Activated CD4-positive, alpha-beta T cell treated with anti-CD3 and anti-CD28 coated beads, Interleukin-2, amount 50 U/mL, for 16 hours (primary cell): ENCODE measurements at places on chromosomes 7 and 10.

GRCh38 chr10:45080331-45080730, 79.6 kb downstream of the ZNF22 start:
- no peak for DNase-seq

GRCh38 chr7:30682212-30683083, at the start of gene CRHR2:
Gene CRHR2, minus strand, starts transcription at chr7:30682456. Its CDS starts 176 bp downstream, at chr7:30682280.
- no peak for DNase-seq

GRCh38 chr10:29687421-29688164, 52.8 kb upstream of the SVIL start:
- no peak for DNase-seq

DNA sequence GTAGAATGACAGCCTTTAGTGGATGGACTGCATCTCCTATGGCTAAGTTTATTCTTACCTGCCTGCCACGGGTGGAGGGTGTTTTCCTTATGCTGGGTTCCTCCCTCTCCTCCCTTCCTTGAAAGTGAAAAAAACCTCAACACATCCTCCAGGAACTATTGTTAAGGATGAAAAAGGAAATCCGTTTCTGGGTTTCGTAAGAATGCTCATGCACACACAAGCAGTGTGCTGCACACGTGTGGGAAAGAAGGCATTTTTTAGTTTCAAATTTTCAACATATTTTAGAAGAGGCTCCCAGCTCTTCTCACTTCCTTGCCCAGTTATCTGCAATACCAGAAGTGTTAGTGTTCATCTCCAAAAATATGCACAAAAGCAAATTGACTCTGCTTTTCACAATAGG, 90.6 kb downstream of the FAM171A1 start:
- DNase-seq, result no peak

DNA sequence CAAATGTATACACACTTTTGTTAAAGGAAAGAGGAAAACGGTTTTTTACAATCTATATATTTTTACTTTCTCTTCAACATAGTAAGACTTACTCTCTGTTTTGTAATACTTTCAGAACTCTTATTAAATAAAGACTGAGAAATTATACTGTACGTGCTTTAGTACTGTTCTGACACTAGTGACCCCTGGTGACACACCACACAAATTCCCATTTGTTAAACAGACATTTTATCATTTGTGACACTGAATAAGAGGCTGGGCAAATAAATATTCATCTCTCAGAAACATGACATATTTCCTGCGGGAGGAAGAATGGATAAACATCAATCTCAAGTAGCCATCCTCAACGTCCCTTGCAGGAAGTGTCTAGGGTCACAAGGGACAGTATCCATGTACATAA, 68.9 kb upstream of the ZNF33B start:
- DNase-seq, result no peak

GRCh38 chr7:107879400-107880035, 11.5 kb upstream of the DLD start:
- peak; percentile 60 for DNase-seq

DNA sequence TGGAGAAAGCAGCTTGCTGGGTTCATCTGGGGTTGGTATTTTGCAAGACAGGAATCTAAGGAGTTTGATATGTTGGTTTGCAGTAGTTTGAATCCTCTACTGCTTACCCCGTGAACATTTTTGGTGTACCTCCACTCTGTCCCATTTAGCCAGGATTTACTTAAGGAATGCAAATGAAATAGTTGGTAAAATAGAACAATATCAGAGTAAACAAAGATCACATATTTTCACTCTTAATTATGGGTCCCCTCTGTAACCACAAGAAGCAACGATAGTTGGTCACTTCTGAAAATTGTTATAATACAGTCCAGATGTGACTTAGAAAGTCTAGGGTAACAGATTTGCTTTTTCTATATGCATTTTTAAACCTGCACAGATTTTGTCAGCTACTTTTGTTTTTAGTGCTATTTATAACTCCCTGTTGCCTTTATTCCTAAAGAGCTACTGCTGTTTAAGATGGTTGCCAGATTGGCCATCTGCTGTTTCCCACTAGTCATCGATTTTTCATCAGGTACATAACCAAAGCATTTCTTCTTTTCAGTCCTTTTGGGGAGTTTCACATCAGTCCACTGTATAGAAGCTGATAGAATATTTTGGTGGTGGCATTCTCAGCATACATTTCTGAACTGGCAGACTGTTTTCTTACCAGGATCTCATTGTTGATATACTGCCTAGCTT, 37.6 kb downstream of the MAPK8 start:
- DNase-seq, result no peak

GRCh38 chr7:14836571-14837189, 65.9 kb downstream of the DGKB start:
- no peak for DNase-seq

DNA sequence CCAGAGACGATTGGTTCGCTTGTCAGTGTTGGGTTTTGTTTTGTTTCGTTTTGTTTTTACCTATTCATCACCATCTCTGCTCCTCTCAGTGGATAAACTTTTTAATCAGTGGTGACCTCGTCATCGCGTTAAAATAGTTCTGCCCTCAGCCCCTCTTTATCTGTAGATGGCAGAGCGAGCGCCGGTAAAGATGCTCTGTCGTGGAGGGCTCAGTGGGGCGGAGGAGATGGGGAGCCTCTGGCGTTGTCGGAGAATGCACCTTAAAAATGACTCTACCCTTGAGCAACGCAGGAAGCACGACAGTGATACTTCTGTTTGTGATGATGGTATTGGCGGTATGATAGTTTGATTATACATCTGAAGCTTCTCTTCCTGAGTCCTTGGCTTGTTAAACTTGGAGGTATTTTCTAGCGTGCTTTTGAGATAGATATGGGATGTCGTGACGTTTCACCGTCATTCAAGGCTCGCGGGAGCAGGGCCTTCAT, 554 bp downstream of the CSGALNACT2 start:
- peak; percentile 74 for DNase-seq
